ENCODE measurements at places on chromosomes 1 and 21. TPM values are rescaled to one million over a fixed set of nuclear protein-coding genes. Genes with fewer than 3 reads are reported as not detected.

- peak; percentile 7 for DNase-seq
These were observed 175.4 kb downstream of the HIVEP3 start for GRCh38 chr1:41743366-41743765.

GRCh38 chr1:151693057-151693651 is 23.4 kb downstream of the CELF3 start:
- DNase-seq: no peak

Gene SPRR2F
- total RNA-seq: not detected

DNA sequence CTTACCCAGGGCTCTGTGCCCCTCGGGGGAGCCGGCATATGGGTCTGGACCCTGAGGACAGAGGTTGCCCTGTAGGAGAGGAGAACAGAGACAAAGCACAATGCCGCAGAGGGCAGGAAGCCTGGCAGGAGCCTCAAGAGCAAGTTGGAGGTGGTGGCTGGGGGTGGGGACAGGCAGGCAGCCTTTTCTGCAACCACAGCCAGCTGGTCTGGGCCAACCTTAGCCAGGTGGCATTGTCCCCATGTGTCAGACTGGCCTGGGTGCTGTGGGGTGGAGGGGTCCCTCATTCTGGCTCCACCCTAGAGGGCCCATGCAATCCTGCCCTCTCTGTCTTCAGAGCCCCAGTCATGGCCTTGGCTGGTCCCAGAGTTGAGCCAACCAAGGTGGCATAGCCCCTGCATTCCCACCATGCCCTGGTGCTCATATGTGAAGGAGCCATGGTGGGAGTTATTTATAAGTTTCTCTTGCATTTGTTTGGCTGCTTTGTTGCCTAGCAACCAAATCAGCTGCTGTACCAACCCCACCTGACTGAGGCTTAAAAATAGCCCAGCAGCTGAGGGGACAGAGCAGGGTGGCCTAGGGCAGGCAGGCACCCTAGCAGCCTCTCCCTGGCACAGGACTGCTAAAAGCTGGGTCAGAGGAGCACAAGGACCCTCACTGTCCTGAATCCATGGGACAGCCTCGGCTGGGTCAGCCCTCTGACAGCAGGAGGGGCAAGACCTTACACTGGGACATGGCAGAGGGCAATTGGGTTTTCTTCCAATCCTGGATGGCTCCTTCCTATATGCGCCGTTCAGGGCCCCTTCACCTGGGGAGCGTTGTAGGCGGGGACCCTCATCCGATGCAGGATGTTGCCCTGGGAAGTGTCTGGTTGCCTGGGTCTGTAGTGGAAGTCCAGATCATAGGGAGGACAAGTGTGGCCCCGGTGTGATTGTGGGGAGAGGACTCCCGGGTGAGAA is 19.5 kb downstream of the MAP7D1 start:
- no peak for DNase-seq

- DNase-seq: no peak
These were observed 87.6 kb downstream of the CATSPERE start for GRCh38 chr1:244548558-244549115.

DNA sequence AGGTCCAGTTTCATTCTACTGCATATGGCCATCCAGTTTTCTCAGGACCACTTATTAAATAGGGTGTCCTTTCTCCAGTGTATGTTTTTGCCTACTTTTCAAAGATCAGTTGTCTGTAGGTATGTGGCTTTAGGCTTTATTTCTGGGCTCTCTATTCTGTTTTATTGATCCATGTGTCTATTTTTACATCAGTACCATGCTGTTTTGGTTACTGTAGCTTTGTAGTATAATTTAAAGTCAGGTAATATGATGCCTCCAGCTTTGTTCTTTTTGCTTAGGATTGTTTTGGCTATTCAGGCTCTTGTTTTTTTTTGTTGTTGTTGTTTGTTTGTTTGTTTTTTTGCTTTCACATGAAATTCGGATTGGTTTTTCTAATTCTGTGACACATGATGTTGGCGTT is 124.4 kb upstream of the SLC35F3 start:
- DNase-seq: no peak

Gene TRIM46
- total RNA-seq: 1.3 TPM

Gene CAPN9
- total RNA-seq: not detected
